Stimulated activated CD8-positive, alpha-beta memory T cell treated with anti-CD3 and anti-CD28 coated beads, Interleukin-2, amount 100 ng/mL, for 48 hours (primary cell): ENCODE measurements at places on chromosomes 5 and 9.

GRCh38 chr5:172445866-172446265, 8.5 kb downstream of the SH3PXD2B start:
- no peak for DNase-seq

DNA sequence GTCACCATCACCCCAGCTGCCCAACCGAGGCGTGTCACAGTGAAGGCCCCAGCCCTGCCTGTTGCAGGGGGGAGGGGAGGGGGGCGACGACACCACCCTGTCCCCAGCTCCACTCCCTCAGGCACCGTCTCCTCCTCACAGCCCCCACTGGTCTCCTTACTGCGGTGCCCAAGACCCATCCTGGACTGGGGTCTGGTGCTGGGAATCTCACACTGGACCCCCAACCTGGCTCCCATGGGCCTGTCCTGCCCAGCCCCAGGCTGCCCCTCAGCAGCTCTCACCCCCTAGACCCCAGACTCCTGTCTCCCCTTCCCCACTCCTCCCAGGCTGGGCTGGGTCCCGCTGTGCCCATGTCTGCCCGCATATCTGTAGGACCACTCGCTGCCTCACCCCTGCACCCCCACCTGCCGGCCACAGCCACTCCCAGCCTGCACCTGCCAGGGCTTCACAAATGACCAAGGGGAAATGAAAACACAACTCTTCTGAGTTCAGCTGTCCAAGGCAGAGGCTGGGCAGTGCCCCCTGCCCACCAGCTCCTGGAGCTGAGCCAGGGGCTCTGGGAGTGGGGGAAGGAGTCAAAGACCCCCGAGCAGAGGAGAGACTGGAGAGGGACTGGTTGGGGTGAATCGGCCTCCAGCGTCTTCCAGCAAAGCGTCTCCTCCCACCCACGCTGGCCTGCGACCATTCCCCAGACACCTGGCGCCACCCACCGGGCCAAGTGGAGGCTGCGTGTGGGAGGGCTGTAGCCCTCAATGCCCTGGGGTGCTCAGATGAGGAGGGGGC, 32.6 kb upstream of the EGFL7 start:
- DNase-seq = peak; percentile 53

DNA sequence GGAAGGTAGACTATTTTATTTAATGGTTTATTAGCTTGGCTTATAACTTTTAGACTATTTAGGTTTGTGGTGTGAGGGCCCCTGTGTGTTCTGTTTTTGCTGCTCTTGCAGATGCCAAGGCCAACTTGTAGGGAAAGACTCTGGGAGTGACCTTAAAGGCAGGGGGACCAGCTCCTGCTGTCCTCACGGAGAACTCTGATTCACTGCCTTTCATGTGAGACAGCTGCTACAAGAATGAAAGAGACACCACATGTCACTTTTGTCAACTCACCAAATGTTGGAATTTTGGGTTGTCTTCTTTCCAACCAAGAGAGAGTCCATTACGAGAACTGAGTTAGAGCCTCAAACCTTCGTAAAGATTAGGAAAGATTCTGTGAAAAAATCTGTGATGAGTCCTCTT, 258.3 kb upstream of the ADAMTSL1 start:
- no peak for DNase-seq

GRCh38 chr9:137804908-137805630, 72.5 kb upstream of the CACNA1B start:
- DNase-seq = no peak

- DNase-seq = no peak
Measured at GRCh38 chr5:119379942-119380547, 24.2 kb downstream of the TNFAIP8 start.

DNA sequence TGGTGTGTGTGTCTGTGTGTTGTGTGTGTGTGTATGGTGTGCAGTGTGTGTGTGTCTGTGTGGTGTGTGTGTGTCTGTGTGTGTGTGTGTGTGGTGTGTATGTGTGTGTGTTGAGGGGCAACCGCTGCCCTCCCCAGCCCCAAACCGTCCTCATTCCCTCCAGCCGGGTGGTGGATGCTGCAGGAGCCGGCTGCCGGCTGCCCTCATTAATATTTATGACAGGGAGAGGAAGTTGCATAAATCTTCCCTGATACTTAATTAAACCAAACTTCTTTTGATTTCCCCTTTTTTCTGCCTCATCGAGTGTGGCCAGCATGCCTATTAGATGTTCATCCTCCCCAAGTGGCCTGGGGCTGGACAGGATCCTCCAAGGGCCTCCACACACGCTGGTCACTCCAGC, 121.4 kb upstream of the MVB12B start:
- no peak for DNase-seq

- no peak for DNase-seq
Measured at GRCh38 chr5:154575546-154576428, 97.8 kb upstream of the HAND1 start.

GRCh38 chr9:11192993-11193392, 580.2 kb upstream of the PTPRD start:
- no peak for DNase-seq

DNA sequence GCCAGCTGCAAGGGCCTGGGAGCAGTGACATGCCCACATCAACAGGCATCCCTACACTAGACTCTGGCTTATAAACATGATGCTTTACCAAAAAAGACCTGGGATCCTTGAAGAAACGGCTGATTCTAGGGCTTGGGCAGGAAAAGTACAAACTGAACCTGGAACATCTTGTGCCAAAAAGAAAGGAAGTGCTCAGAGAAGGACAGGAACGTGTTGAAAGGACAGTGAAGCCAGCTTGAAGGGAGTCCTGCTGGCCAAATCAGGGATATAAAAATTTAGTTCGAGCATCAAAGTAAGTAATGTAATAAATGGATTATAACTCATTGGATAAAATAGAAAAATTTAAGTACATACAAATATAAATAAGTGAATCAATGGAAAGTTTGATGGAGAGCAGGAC, 58.1 kb downstream of the ALDH7A1 start:
- DNase-seq = no peak

GRCh38 chr5:150311015-150311692, 8.4 kb upstream of the ARSI start:
- DNase-seq = no peak

DNA sequence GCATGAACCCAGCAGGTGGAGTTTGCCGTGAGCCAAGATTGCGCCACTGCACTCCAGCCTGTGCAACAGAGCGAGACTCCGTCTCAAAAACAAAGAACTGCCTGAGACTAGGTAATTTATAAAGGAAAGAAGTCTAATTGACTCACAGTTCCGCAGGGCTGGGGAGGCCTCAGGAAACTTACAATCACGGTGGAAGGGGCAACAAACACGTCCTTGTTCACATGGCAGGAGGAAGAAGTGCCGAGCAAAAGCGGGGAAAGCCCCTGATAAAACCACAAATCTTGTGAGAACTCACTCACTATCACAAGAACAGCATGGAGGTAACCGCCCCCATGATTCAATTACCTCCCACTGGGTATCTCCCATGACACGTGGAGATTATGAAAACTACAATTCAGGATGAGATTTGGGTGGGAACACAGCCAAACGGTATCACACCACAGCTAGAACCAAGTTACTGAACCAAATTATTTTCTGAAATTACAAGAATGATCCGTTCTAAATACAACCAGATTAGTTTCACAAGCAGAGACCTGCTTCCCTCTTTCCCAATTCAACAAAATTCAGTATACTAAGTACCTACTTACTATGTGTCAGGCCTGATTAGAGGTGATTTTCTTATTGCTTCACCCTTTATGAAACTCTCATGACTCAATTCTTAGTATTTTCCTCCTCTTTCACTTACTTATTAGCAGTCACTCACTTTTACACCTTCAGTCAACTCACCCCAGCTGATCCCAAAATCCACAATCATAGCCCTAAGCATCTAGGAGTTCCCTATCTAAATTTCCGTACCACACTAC, 8.4 kb downstream of the UBTD2 start:
- peak; percentile 47 for DNase-seq

DNA sequence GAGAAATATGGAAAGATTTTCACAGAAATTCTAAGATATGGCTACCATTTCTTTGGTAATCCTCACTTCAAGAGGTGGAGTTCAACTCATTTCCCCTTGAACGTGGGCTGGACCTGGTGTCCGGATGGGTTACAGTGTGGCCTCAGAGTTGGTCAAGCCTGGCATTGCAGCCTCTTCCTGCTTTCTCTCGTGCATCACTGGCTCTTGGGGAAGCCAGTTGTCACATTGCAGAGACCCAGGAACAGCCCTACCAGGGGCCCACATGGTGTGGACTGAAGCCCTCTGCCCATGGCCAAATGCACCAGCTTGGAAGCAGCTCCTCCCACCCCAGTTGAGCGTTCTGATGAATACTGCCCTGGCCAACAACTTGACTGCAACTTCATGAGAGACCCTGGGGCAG, 47.7 kb upstream of the FCN1 start:
- DNase-seq = no peak
